ENCODE measurements at places on chromosomes 16 and 17. TPM values are rescaled to one million over a fixed set of nuclear protein-coding genes. Genes with fewer than 3 reads are reported as not detected.

Gene ZNF597
- 1.1 TPM for total RNA-seq

Gene STX1B
- 1.8 TPM for total RNA-seq

Gene PERCC1
- not detected for total RNA-seq

Gene CXCL16
- 16.2 TPM for total RNA-seq

Gene JUP
- total RNA-seq = 85.1 TPM

Gene KRT15
- total RNA-seq = 3.2 TPM

Gene IL4R
- total RNA-seq = 32.3 TPM

Gene WSCD1
- 3.3 TPM for total RNA-seq

Gene SGF29
- 20.4 TPM for total RNA-seq

All from A549 treated with Mapracorat at 1 μM for 4 hours (cell line).